Stimulated activated CD4-positive, alpha-beta T cell treated with anti-CD3 and anti-CD28 coated beads, Interleukin-1b, Interleukin-23, amount 100 ng/mL, for 1 hour (primary cell): ENCODE measurements at places on chromosomes 12 and 14.

DNA sequence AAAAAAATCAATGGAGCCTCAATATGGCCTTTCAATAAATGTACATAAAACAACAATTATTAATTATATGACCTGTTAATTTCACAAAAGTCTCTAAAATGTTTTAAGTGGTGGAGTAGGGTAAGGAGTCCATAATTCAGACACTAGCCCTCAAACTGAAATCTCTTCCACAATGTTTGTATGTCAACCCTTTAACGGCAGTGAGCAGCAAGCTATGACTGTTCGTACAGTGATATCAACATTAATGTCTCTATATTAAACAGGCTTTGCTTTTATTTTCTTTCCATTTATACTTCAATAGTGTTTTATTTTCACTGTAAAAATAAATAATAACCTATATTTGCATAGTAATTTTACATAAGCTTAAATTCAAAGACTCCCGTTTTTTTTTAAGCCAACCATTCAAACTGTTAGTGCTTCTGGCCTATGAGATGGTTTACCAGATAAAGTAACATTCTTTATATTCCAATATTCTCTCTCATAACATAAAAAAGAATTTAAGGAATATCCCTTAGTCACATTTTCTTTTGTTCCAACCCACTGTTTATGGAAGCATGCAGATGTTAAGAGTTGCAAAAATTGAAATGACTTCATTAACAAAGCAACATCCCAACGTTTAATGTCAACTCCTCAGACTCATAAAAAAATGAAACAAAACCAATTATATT lies 2.3 kb downstream of the CDK17 start:
- DNase-seq, result no peak

DNA sequence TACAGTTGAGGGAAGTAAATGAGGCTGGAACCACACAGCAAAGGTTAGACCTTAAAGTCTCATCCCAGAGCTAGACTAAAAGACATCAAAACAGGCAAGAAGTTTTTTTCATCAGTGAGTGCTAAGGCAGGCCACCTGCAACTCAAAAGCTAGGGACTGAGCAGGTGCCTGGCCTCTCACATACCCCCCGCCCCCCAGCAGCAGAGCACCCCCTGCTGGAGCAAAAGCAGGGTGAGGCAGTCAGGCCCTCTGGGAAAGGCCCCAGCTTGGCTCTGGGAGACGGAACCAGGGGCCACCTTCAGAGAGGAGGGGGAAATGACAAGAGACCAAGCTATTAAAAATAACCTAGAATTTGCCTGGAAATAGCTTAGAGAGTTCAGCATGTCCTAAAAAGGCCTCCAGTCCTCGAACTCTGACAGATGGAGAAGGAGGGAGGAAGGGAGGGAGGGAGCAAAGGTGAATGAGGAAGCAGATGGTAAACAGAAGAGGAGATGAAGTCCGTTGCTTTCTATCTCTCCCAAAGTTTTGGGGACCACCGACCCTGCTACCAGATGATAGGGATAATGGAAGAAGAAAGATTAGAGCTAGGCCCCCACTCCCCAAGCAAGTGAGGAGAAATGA lies 1.8 kb downstream of the ITGA7 start:
- no peak for DNase-seq

- DNase-seq, result no peak
These were observed 181.4 kb downstream of the SYT1 start for GRCh38 chr12:79046021-79046420.

GRCh38 chr12:119157978-119158377 lies 20.8 kb upstream of the HSPB8 start:
- no peak for DNase-seq
